Stimulated activated CD4-positive, alpha-beta T cell treated with anti-CD3 and anti-CD28 coated beads, Interleukin-1b, Interleukin-23, amount 100 ng/mL, for 4 hours (primary cell): ENCODE measurements at places on chromosomes 7 and 10.

DNA sequence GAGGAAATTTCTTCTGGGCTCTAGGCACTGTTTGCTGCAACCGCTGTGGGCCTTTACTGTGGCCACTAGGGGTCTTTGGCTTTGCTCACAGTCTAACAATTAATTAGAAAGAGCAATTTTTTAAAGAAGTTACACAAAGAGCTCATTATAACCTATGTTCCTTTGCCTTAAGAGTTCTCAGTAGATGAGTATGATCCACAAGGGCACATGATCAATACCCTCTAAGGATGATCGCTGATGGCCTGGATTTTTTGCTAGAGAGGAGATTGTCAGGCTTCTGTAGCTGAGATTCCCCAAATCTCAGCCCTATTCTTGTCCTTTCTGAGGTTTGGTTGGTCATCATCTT, 80.8 kb upstream of the RHOBTB1 start:
- DNase-seq = no peak

DNA sequence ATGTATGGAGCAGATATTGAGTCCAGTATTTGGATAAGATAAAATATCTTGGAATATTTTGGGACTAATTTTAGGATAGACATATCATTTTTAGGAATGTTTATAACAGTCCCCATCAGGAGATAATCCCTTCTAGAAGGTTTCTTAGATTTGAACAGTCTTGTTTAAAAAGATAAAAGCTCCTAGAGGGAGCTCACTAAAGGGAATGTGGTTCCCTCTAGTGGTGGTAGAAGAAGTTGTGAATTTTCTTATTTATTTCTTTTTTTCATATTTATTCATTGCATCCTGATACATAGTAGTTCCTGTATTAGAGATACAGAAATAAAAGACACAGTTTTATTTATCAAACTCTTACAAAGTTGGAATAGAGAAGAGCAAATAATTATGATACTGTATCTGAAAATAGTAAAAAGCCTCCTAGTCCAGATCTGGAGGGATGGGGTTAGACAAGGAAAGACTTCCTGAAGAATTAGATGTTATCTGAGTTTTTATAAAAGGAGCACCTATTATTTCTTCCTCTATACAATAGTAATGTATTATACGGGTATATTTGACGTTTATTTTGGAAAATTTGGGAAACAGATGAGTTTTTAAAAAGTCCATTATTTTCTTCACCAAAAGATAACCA, 24.5 kb upstream of the KLF14 start:
- no peak for DNase-seq

- DNase-seq = no peak
These were observed 38.7 kb downstream of the LAMB4 start for GRCh38 chr7:108091461-108091831.

DNA sequence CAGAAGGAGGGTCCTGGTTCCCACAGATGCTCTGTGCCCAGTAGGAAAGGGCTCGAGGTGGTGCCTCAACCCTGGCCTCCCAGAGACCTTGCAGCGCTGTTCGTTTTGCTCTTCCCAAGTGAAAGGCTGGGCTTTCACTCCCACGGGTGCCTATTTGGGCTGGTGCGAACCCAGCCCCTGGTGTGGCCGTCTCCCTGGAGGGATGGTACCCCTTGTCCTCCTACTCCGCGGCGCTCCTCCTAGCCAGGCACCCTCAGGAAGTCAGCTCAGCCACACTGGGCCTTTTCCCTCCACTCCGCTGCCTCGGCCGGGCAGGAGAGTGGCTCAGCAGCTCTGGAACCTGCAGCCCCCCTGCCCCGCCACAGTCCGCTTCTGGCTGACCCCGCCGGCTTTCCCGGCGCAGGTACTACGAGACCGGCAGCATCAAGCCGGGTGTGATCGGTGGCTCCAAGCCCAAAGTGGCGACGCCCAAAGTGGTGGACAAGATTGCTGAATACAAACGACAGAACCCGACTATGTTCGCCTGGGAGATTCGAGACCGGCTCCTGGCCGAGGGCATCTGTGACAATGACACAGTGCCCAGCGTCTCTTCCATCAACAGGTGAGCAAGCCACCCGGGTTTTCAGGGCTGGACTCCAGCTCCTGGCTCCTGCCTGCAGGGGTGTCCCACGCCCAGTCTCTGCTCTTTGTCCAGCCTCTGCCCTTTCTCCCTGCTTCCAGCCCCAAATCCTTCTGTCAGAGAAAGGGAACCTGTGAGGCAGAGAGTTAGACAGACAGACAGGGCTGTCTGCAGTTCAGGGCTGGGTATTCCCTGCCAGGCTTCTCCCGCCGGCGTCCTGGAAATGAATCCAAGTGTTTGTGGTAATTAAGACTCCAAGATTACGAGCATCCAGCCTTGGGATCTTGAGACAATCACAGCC, 5.2 kb downstream of the PAX2 start:
- DNase-seq = no peak

GRCh38 chr7:108794466-108794865, 224.8 kb downstream of the DNAJB9 start:
- no peak for DNase-seq

DNA sequence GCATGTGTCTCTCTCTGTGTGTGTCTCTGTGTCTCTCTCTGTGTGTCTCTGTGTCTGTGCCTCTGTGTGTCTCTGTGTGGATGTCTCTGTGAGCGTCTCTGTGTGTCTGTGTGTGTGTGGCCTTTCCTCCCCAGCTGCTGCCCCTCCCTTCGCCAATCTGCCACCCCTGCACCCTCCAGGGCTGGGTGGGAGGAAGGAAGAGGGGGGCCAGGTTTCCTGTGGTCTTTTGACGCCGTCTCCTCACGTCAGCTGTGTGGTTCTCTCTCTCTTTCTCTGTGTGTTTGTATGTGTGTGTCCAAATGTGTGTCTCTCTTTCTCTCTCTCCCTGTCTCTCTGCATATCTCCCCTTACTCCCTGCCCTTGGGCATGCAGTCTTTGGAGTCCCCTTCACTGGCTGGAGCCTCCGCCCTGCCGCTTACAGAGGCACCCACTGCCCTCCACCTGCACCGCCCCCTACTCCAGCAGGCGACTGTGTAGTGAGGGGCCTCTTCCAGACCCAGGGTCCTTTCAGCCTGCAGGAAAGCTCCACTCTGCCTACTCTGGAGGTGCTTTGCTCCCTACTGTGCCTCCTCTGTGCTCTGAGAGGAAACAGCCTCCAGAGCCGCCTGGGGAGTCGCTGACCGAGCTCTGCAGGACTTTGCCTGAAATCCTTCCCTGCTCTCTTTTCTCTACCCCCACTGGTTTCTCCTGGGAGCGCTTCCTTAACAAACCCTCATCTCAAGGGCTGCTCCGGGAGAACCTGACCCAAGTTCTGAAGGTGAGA, 44.2 kb upstream of the C10orf71 start:
- no peak for DNase-seq

DNA sequence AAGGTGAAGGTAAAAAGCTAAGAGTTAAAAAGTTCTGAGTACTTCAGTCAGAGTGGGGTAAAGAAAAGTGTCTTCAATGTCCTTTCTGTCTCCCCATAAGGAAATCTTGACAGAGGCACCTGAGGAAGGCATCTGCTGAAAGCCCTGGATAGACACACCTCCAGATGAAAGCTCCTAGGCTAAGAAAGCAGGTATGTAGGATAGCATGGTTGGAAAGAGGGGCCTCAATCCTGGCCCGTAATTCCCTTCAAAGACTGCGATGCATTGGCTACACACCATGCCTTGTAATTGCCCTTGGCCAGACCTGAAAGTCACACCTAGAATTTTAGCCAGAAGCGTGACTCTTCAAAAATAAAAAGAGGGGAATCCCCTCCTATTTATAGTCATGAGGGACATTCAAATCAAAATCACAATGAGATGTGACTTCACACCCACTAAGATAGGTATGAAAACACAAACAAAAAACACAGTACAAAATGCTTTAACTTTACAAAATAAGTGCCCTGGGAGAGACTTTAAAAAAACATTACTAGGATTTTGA, 809.7 kb downstream of the IPMK start:
- no peak for DNase-seq

GRCh38 chr7:44515590-44516268, 25.3 kb upstream of the NUDCD3 start:
- DNase-seq = no peak

DNA sequence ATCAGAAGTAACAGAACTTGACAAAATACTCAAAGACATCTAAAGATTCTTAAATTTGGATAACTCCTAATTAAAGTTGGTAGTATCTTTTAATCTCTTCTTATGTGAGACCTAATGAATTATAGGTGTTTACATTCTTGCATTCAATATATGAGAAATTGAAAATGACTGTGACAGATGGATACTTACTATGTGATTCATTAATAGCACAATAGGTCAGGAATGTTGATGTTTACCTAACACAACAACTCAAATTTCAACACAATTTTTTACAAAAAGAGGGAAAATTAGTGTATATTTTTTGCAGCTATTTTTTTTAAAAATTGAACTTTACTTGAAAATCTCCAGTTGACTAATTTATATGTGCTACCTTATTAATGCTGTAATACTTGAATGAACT, 31.7 kb upstream of the MCU start:
- no peak for DNase-seq

DNA sequence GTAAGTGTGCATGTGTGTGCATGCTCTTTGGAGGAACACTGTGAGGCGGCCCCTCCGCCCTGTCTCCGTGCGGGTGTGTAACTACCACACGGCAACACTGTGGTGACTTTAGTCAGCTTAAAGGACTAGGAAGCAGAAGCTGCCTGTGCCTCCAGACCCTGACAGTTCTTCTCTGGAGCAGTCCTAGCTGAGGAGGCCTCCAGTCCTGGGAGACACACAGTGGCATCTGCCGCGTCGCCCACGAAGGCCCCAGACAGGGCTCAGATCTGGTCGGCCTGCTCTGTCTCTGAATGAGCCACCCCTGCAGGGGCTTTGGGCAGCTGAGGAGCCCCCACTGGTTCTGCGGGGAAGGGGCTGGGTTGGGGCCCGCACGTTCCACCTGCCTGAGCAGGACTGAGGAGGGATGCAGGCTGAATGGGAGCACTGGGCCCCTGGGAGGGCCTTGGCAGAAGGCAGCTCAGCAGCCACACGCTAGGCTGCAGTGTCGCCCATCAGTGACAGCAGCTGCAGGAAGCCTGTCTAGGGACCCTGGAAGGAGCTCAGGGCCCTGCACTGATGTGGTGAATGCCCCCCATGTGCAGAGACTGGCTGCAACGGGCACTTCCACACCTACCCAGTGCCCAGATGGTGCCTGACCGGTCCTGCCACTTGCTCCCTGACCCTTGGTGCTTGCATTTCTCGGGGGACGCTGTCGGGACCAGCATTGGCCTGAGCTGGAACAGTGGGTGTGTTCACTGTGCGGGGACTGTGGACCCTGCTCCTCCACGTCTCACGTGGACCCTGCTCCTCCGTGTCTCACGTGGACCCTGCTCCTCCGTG, 27.3 kb upstream of the KNDC1 start:
- no peak for DNase-seq

GRCh38 chr10:109932391-109932790, 9.1 kb upstream of the XPNPEP1 start:
- no peak for DNase-seq

- no peak for DNase-seq
These were observed 31.9 kb downstream of the DUSP5 start for GRCh38 chr10:110529596-110530011.

DNA sequence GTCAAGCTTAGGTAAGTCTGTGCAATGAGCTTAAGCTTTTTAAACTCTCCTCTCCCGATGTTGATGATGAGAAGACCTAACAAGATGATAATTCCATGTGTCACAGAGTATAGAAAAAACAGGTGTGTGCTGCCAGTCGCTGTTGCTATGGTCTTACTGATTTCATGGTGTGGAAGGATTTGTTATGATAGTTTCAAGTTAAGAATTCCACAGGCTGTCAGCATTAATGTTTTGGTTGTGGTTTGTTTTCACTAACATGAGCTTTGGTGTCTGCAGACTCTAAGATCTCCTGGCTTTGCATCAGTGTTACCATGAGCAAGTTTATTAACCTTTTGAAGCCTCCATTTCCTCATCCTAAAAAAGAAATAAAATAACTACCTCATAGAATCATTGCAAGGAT, 123.7 kb downstream of the NSUN6 start:
- no peak for DNase-seq

- no peak for DNase-seq
These were observed 331.2 kb downstream of the LRRTM3 start for GRCh38 chr10:67257018-67257417.

DNA sequence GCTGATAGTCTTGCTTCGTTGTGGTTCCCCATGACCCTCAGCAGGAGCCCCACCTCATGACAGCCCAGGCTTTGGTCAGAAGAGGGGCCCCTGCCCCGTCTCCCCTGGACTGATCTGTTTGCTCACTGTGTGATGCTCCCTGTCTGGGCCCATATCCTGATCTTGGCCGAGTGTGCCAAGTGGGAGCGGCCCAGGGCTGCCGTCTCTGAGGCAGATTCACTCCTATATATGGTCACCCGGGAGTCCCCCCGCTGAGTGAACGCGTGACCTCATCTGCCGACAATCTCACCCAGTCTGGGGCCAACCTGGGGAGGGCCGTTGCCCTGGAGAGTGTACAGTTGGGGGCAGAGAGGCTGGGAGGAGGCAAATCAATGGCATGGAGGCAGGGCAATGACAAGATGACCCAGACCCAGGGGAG, 34.5 kb downstream of the PPIF start:
- no peak for DNase-seq

- no peak for DNase-seq
These were observed 95.3 kb downstream of the PTPRN2 start for GRCh38 chr7:158492367-158492764.

DNA sequence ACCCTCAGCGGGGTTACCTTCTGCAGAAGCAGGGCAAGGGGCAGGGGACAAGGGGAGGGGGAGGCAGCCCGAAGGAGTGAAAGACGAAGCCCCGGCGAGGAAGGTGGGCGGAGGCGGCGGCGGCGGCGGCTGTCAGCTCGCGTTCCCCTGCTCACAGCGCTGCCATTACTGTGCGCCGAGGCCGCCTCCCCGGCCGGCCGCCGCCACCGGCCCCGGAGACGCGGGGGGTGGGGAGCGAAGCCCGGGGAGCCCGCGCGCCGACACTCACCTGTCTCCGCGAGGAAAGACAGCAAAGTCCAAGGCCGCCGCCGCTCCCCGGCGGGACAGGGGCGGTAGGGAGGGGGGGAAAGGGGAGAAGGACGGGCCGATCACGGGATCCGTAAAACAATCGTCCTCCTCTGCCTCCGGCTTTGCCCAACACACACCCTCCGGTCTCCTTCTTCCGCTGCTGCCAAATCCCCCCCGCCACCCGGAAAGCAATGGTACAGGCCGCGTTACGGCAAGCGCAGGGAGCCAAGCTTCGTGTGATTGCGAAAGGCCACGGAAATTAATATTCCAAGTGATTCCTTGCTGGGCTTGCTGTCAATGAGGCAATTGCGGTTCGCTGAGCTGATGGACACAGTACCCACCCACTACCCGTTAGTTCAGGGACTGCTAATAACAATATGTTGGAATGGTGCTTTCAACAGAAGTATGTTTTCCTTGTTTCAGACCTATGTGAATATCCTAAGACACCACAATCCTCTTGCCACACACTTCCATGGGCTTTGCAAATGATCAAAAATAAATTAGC, at the start of gene CUL2:
TSS of gene CUL2 (minus strand) at position 180 of the 793 bp plus-strand sequence. CDS start 19,024 bp downstream, outside the sequence.
- DNase-seq = peak; percentile 85

- peak; percentile 88 for DNase-seq
These were observed 19.1 kb downstream of the MXI1 start for GRCh38 chr10:110226543-110226925.

DNA sequence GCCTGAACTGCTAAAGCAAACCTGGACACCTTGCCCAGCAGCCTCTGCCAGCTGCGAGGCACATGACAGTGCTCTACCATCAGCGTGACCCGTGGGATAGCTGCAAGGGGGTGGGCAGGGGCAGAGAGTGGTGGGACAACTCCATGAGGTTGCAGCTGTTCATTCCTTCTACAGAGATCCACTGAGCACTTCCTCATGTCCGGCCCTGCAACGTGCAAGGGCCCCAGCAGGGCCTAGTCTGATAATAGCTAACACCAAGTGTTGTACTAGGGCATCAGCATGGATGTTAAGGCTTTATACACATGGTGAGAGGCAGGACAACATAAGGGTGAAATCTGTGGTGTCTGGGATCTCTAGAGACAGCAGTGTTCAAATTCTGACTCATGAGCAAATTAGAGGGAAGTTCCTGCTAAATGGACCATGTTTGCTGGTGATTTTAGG, 14.3 kb downstream of the NOD1 start:
- DNase-seq = no peak
